Caudate nucleus (tissue), 63 donors: ENCODE measurements at places on chromosomes 6 and 20.

DNA sequence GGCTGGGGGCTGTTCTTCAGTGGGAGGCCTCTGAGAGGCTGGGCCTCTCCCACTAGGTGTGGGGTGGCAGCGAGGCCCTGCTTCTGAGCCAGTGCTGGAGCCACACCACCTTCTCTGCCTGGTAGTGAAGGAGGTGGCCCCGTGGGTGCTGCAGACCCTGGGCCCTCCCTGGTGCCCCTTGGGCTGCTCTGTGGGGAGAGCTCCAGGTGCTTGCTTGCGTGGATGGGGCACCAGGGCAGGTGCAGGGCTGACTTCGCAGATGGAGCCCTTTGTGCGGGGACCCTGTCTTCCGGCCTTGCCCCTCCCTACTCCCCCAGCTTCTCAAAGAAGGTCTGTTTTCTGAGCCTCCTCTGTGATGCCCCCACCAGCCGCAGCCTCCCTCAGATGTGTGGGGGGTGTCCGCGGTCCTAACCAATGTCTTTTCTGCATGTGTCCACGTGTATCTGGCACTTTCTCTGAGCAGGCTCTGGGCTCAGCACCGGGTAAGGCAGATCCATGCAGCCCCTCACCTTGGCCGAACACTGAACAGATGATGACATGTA lies 17.2 kb upstream of the MYT1 start:
- no peak for DNase-seq

GRCh38 chr6:166579237-166579850 lies 7.1 kb downstream of the RAMACL start:
- no peak for DNase-seq

GRCh38 chr20:63951398-63952209 lies 4.6 kb downstream of the UCKL1 start:
- DNase-seq, result no peak

DNA sequence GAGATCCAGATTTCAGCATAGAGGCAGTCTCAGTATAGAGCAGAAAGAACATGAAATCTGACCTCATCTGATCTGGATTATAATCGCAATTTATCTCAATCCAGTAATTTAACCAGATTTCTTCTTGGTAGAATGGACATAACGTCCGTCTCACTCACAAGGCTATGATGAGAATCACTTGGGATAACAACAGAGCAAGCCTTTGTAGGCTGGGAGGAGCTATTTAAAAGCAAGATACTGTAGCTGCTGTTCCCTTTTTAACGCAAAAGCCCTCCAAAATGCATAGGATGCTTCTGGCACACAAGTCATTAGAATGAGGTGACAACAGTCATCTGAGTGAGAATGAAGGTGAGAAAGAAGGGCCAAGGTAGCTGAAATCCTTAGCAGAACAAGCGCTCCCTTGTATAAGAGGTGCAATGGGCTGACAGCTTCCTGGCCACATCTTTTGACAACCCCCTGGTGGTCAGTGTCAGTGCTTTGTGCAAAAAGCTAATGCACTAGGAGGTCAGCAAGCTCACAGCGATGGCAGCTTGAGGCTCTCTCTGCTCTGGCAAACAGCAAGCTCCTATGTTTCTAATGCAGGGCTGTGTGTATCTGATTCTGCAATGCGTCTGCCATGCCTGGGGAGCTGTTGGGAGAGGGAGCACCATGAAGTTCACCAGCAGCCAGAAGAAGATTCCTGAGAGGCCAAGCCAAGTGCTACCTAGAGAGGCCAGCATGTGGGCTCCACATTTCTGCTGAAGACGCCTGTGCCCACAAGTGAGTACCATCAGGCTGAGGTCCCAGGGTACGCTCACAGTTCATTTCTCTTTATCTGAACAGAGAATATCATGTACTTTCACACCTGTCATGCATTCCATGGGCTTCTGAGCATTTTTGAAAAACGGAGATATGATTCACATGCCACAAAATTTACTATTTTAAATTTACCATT lies 16.2 kb downstream of the METTL24 start:
- DNase-seq, result no peak

- peak; percentile 65 for DNase-seq
These were observed 186.9 kb upstream of the UST start for GRCh38 chr6:148559848-148560433.

DNA sequence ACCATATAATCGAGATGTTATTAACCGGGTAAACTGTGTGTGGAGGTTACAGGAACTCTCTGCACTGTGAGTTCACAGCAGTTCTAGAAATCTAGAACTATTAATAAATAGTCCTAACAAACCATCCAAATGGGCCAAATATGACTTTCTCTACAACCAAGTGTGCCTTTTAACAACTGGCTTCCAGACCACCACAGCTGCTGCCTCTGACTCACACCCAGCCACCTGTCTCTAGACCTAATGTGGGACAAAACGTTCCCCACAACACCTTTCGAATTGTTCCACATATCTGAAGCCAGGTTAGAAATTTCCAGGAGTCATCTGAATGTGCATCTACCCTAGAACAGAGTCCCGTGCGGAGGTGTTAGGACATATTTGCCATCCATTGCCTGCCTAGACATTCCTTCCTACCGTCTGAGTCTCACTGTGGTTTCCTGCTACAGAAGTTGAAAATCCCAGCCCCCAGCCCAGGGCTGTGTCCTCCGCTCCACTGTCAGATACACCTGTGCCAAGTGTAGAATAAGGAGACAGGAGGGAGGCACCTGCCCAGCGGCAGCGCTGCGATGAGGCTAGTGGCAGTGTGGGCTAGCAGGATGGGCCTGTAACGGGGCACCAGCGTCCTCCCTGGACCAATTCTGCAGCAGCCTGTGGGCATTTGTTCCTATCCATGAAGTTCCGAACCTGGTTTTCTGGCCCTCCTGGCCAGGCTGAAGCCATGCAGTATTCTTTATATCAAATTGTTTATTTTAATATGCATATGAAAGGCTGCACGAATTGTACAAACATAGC lies 28.5 kb upstream of the MAP3K4 start:
- no peak for DNase-seq

GRCh38 chr20:52751571-52751970 lies 220.6 kb upstream of the TSHZ2 start:
- no peak for DNase-seq

GRCh38 chr20:20699144-20699543 lies 13.3 kb downstream of the RALGAPA2 start:
- no peak for DNase-seq

DNA sequence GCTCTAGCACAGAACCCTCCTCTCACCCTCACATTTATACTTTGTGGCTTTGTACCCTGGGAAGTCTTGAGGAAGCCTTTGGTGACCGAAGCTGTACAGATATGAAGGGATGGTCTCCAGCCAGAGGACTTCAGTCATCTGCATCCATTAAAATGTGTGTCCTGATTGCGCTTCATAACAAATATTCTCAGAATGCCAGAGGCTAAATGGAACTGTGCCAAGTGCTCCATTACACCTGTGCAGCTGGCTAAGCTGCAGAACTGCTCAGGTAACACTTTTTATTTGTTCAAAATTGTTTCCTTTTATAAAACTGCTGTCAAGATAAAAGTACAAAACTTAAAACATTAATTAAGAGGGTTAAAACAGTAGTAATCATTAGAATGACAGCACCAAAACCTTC lies 22.3 kb downstream of the TPBG start:
- DNase-seq, result no peak

DNA sequence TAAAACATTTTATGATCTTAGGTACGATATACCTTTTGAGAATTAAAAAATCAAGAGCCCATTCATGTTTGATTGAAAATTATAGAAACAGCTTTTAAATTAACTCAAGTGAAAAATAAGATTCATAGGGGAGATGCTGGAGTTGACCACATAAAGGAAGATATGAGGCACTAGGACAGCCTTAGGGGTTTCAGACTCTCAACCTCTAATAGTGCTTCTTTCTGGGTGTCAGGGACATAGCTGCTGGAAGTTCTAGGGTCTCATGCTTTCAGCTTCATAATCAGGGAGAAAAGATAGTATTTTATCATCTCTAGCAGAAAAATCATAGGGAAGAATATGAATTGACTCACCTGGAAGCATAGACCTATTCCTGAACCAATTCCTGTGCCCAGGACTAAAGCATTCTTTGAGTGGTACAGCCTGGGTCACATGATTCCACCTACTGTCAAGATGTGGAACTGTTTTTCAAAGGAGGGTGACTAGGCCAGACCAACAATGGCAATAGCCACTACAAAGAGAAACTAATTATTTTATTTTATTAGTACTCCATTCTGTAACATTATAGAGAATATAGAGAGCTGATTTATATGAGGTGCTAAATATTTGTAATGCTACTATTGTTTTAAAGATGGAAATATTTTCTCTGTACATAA lies 27.8 kb upstream of the CENPW start:
- DNase-seq, result no peak

DNA sequence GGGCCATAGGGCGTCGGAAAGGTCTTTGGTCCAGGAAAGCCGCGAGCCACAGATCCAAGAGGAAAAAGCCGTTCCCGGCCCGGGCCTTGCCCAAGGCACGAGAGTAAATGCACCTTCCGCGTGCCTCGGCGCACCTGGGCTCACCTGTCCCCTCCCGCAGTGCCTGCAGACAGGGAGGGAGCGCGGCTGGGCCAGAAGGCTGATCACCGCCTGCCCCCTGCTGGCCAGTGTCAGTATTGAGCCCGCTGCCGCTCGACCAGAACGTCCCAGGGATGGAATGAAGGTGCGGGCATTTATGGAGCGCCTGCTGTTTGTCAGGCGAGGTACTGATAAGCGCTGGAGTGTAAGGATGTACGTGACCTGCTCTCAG lies 679 bp upstream of the LPIN3 start:
- peak; percentile 70 for DNase-seq

DNA sequence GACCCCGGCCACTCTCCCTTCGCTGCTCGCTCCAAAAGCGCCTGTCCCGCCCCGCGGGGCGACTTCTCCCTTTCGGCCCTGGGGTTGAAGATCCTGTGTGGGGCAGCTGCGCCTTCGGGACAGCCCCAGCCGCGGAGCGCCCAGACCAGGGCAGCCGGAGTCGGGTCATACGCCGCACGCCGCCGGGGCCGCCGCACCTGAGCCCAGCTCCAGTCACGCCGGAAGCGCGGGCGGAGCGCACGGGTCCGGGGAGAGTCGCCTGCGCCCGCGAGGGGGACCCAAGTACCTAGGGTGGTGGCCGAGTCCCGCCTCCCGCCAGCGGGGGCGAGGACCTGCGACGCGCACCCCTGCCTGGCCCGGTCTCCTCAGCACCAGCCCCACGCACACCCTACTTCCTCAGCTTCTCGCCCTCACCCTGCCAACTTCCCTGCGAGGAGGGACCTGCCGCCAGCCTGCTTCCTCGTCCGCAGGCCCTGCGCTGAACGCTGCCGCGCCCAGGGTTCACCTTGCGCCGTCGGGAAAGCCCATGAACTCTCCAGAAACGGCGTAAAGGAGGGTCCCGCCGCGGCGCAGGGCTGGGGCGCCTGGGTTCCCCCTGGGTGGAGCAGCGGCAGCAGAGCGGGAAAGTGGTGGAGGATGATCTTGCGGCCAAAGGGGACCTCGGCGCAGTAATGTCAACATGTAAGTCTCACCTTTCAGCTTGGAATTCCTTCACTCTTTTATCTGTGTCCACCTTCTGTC lies at the start of gene ADGRG6:
Gene ADGRG6 (plus strand): TSS at position 357 of the 741 bp plus-strand sequence. CDS start 323 bp downstream, at position 680.
- peak; percentile 18 for DNase-seq

GRCh38 chr20:19094959-19095541 lies 117.4 kb upstream of the SLC24A3 start:
- DNase-seq, result no peak
